ENCODE measurements at places on chromosomes 3 and 15.

- DNase-seq, result no peak
These were observed 134.8 kb upstream of the TTC14 start for GRCh38 chr3:180467177-180467576.

DNA sequence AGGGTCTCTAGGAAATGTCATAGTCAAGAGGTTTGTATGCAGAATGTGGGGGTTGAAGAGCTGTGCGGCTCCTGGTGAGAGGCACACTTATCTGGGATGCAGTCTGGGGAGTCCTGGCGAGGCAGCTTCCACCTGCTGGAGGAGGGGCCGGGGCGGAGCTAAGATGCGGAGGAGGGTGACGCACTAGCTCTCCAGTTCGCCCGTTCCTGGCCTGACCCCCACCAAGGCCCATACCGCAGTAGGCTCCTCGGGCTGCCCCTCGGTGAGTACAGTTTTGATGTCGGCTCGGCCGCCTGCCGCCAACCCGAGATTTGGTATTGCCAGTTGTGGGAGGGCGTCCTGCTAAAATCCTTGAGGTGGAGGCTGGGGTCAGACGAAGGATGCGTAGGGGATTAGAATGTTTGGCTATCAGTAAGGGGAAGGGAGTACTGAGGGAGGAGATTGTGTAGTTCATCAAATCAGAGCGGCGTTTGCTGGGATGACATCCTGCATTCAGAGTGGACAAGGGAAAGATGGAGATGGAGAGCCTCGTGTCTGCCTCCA lies at the start of gene SCG5:
Gene SCG5, plus strand, starts transcription at position 194 of the 543 bp plus-strand sequence. CDS start 1,883 bp downstream, outside the sequence.
- no peak for DNase-seq

DNA sequence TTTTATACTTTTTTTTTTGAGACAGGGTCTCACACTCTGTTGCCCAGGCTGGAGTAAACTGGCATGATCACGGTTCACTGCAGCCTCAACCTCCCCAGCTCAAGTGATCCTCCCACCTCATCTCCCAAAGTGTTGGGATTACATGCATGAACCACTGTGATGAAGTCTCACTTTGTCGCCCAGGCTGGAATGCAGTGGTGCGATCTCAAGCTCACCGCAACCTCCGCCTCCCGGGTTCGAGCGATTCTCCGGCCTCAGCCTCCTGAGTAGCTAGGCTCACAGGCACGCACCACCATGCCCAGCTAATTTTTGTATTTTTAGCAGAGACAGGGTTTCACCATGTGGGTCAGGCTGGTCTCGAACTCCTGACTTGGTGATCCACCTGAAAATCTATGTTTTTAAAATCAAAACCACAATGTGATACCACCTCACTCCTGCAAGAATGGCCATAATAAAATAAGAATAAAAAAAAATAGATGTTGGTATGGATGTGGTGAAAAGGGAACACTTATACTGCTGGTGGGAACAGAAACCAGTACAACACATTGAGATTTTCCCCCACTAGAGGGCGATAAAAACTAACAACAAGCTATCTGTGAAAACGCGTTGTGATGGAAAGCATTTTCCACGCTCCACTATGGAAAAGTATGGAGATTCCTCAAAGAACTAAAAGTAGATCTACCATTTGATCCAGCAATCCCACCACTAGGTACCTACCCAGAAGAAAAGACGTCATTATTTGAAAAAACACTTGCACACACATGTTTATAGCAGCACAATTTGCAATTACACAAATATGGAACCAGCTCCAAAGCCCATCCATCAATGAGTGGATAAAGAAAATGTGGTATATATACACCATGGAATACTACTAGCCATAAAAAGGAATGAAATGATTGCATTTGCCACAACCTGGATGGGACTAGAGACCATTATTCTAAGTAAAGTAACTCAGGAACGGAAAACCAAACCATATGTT lies 26.8 kb upstream of the OCA2 start:
- DNase-seq, result no peak

GRCh38 chr3:183329543-183329942 lies 76.5 kb downstream of the B3GNT5 start:
- no peak for DNase-seq

- no peak for DNase-seq
These were observed 46.9 kb upstream of the CHD2 start for GRCh38 chr15:92853222-92853621.

DNA sequence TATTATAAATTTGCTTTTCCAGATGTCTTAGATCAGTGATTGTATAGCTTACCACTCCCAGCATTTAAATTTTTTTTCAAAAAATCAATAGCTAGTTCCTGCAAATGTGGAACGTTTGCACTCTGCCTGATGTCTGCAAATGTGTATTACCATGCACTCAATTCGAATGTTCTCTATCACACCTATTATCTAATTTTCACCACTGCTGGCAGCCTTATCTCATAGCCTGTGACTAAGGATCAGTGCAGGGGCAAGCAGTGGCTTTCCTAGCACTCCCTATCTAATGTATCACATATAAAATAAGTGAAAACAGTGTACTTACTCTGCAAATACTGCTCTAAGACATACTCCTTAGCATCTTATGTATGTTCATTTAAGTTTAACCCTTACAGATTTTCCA lies 196.3 kb upstream of the PLSCR5 start:
- no peak for DNase-seq

DNA sequence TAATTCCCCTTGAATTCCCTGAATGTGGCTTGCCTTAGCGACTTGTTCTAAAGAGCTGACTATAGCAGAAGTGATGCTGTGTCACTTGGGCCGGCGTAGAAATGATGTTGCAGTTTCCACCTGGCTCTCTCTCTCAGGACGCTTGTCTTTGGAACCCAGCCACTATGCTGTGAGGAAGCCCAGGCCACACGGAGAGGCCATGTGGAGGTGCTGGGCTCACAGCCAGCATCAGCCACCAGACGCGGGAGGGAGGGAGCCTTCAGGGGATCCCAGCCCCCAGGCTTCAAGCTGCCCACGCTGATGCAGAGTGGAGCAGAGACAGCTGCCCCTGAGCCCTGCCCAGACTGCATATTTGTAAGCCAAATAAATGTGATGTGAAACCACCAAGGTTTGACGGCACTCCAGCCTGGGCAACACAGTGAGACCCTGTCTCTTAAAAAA lies 18.6 kb downstream of the RNU5B-1 start:
- no peak for DNase-seq

DNA sequence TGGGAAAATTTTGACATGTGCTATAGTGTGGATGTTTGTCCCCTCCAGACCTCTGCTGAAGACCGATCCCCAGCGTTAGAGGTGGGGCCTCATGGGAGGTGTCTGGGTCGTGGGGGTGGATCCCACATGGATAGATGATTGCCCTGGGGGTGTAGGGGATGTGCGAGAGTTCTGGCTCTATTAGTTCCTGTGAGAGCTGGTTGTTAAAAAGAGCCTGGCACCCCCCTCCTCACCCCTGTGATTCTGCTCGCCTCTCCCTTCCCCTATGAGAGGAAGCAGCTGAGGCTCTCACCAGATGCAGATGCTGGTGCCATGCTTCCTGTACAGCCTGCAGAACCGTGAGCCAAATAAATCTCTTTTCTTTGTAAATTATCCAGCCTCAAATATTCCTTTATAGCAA lies 67.4 kb downstream of the ATP10A start:
- DNase-seq, result no peak

DNA sequence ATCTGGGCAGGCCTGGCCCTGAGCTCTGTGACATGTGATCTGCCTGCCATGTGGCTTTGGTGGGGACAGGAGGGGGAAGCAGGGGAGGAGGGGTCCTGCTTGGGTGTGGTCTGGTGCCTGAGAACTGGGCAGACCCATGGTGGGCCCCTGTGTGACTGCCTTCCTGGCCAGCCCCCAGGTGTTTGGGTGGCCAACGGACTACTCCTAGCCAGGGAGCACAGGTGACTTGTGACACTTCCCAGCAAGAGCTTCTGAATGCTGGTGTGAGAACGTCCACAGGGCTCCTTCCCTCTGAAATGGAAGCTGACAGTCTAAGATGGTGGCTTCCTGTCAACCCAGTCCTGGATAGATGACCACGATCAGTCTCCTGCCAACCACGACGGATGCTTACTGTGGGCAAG lies 136.1 kb upstream of the MEF2A start:
- DNase-seq, result no peak

DNA sequence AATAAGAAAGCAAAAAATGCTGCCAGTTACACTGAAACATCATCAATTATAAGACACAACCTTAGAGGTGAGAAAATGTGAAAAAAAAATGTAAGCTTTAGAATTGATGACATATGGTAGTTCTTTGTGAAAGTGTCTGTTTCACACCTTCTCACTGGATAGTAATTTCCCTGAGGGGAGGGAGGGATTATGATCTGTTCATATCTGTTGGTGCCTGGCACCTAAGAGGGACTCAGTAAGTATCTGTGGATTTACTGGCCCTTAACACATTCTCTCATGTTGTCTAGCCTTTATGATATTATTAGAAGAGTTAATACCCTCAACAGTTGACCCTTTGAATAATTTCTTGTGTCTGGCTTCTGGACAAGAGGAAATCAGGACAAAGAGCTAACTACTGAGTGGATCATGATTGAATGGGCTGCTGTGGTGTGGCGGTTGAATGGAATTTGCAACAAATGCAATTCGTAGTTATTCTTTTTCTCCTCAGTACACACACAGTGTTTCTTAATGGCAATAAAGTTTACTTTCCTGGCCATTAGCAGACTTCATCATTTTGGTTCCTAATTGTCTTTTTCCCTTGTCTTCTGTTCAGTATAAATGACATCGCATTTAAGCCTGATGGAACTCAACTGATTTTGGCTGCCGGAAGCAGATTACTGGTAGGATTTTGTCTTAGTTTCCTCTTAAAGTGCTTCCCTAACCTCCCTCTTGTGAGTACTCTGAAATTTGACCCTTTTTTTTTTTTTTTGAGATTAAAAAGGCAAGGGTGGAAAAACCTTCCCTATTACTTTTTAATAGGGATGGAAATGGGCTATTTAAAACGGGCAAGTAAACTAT lies 9.5 kb downstream of the IFT122 start:
- no peak for DNase-seq

DNA sequence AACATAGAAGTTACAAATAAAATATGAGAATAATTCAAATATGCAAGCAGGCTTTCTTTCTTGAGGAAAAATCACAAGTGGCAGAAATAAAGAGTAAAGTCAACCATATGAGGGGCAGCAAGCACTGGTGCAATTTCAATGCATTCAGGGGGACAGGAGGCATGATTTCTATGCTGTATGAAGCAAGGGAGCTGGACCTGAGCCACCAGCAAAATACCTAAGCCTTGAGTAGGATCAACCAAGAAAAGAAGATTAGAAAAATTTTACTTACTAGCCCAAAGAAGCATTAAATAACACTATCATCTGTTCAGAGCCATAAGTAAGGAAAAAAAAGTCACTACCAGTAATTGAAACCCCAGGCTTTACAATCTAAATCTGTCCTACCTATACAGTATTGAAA lies 6.3 kb downstream of the ADGRG7 start:
- DNase-seq, result no peak

DNA sequence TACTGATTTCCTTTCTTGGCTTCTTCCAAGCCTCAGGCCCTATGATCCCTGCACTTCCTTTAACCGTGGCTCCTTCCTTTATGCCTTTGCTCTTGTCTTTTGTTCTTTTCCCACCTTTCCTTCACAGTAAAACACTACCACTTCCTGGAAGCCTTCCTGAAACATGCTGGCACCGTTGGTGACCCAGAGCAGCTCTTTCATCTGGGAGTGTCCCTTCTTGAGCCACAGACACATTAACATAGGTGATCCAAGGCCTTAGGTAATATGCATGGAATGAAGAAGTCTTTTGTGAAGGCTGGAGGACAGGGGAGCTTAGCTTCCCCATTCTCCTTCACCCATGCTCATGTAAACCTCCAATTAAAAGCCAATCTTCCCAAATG lies 39.4 kb downstream of the AMOTL2 start:
- DNase-seq, result no peak

DNA sequence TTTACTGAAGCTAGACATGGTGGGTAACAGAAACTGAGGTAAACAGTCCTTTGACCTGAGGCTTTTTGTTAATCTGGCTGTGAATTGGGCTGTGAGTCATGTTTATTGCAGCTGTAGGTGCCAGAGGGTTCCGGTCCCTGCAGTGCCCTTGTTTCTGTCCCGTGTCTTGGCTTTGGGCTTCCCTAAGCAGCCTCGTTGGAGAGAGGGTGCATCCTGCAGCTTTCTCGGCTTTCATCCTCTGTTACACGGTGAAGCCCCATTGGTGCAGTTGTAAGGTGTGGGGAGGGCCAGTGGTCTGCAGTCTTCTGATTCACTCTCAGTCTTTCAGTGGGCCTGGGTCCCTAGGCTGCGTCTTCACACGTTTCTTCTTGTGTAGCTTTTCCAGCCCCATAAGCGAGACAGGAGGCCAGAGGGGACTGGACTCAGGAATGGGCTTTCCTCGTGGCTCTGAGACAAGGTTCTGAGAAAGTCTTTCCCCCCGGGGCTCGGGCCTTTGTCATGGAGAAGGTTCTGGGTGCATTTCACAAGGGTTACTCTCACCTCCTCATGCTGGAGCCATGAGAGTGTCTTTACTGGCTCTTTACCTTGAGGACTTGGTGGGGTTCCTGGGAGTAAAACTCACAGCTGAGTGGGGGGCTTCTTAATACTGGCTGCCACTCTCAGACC lies 33.1 kb downstream of the ASB7 start:
- DNase-seq, result no peak

DNA sequence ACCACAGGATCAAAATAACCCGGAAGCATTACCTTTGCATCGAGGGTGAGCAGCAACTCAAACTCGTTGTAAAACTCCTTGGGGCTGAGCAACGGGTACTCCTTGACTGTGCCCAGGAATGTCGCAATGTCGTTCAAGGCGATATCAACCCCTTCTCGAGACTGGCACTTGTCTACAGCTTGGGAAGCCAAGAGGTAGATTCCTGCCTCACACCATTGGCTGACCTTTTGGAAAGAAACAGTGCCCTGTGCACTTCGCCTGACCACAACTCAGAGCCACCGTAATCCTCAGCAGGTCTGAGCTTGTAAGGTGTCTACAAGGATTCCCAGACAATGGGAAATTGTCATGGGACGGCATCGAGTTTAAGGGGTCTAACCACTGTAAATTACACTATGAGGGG lies 43.9 kb downstream of the B3GNT5 start:
- no peak for DNase-seq

GRCh38 chr3:119891944-119892721 lies 110.2 kb downstream of the NR1I2 start:
- no peak for DNase-seq

DNA sequence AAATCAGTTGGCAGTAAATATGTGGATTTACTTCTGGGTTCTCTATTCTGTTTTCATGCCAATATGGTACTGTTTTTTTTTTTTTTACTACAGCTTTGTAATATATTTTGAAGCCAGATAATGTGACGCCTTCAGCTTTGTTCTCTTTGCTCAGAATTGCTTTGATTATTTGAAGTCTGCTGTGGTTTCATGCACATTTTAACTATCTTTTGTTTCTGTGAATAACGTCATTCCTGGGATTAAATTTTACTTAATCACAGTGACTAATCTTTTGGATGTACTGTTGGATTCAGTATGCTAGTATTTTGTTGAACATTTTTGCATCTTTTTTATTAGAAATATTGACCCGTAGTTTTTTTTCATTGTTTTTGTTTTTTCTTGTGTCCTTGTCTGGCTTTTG lies 576.5 kb downstream of the ZNF385D start:
- DNase-seq, result no peak

DNA sequence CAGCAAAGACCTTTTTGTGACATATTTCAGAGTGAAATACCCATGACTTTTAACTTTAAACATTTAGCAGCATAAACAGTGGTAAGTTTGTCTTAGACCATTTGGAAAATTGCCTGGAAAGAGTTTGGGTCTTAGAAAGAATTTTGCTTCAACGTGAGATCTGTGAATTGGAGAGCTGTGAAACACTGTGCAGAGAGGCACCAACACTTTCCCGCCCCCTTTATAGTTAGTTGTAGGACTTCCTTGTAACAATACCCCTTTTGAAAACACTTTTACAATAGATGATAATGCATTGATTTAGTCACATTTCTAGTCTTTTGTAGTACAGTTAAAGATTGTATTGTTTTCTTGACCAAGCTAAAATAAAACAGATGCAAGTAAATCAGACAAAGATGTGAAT lies 43.5 kb upstream of the MBNL1 start:
- DNase-seq, result no peak

Measured in activated CD4-positive, alpha-beta T cell treated with anti-CD3 and anti-CD28 coated beads for 1 hour (primary cell).